GF-D8 (cell line): ENCODE measurements at places on chromosomes 1 and 21.
A peak's percentile ranks its signal among the peaks of the same experiment; 100 is the strongest.

- no peak for DNase-seq
Observed at GRCh38 chr1:200921571-200922110, 26.9 kb downstream of the INAVA start.

DNA sequence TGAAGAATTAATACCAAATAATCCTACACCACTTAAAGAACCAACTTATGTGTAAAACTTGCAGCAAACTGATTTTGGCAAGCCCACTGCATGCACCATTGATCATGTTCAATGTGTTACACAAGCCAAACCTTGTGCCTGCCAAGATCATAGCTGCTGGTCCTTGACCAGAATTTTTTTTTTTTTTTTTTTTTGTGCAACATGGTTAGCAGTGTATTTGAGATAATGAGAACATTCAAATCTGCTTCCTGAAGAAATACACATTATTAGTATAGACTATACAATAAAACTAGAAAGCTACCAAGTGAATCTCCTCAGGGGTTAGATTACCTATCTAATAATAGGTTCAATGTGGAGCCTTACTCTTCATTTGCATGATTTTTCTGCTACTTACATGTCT lies 421.0 kb downstream of the MRPL39 start:
- no peak for DNase-seq

GRCh38 chr1:112954945-112955772 lies 837 bp downstream of the SLC16A1 start:
- peak; percentile 57 for DNase-seq

DNA sequence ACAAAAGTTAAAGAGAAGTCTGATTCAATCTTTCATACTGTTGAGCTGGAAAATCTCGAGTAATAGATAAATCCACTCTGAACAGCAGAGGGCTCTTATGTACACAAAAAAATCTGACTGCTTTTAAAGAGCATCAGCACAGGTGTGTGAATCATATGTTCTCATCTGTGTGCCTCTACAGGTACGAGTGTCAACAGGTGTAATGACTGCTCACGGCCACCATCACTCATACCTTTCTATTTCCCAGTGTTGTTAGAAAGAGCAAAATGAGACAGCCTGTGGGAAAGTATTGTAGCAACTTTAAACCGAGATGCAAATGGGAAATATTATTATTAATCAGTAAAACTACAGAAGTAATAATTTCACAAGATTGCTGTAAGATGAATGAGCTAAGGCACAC lies 49.0 kb upstream of the SCAF4 start:
- no peak for DNase-seq

DNA sequence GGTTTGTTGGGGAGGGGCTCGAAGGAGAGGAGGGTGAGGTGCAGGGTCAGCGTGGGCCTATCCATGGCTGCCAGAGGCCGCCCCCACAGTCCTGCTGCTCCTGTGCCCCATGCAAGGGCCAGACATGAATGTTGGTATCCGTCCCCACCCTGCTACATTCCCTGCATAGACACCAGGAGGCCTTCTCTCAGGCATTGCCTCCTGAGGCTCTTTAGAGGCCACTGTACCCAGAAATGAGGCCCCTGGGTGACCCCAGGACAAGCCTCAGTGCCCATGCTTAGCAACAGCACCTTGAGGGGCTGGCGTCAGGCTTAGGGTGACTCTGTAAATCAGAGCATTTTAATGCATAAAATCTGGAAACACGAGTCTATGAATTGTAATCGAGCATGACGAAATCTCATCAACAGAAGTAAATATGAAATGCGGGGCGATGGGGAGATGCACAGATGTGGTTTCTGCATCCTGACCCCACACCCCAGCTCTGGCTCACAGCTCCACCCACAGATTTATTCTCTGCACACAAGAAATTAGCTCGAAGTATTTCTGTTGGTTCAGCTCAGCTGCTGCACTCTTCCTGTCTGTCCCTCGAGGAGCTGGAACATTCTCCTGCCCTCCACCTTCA lies 124.0 kb upstream of the CSF3R start:
- DNase-seq, result no peak

DNA sequence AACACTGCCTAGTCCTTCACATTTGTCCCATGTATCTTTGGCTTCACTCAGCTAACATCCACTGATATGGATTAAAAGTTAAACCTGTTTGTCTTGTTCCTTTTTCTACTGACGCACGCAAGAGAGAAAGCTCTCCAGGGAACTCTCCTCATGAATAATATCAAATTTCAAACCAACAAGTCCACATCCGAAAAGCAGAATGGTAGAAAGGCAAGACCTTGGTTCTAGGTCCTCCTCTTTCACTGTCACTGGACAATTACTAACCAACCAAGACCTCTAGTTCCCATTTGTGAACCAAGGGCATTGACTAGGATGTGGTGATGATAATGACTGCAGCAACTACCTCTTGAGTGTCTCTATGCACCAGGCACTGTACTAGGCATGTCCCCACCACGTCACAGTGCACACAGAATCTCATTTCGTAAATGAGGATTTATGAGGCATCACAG lies 8.4 kb downstream of the PLPP3 start:
- DNase-seq, result no peak
